ENCODE measurements at places on chromosomes 3 and 15.

GRCh38 chr3:97895216-97895615, 73.4 kb downstream of the CRYBG3 start:
- no peak for DNase-seq

- no peak for DNase-seq
Observed at GRCh38 chr3:57518276-57518915, 25.7 kb downstream of the DNAH12 start.

- DNase-seq: no peak
Observed at GRCh38 chr15:31291048-31291578, 35.5 kb upstream of the KLF13 start.

DNA sequence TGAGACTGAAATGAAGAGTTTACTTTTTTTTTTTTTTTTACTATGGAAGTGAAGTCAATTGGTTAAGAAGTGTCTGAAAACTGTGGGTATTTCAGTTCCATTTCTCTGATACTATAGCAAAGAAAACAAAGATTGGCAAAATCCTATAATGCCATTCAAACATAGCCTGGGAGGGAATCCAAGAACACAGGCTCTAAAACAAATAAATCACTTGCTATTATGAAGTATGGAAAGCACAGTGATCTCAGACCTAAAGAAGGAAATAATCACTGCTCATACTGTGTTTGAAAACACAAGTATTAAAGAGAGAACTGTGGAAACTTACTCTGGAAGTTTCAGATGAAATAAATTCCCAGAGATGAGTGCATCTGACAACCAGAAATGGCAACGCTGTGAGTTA, 12.0 kb downstream of the SAMMSON start:
- no peak for DNase-seq

- no peak for DNase-seq
Observed at GRCh38 chr3:194343561-194343893, 7.6 kb downstream of the CPN2 start.

DNA sequence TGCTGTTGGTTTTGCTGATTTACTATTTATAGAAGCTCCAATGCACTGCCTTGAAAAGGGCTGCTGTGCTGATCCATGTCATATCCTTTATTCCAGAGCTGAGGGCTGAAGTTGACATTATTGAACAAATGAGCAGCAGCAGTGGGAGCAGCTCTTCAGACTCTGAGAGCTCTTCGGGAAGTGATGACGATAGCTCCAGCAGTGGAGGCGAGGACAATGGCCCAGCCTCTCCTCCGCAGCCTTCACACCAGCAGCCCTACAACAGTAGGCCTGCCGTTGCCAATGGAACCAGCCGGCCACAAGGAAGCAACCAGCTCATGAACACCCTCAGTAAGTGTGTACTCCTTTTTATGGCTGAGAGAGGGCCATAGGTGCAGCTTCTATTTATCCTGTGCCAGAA, 8.8 kb downstream of the EAF1 start:
- DNase-seq: no peak

All from right hindlimb (tissue), 1 donor.